ENCODE measurements at places on chromosomes 3 and 15.

DNA sequence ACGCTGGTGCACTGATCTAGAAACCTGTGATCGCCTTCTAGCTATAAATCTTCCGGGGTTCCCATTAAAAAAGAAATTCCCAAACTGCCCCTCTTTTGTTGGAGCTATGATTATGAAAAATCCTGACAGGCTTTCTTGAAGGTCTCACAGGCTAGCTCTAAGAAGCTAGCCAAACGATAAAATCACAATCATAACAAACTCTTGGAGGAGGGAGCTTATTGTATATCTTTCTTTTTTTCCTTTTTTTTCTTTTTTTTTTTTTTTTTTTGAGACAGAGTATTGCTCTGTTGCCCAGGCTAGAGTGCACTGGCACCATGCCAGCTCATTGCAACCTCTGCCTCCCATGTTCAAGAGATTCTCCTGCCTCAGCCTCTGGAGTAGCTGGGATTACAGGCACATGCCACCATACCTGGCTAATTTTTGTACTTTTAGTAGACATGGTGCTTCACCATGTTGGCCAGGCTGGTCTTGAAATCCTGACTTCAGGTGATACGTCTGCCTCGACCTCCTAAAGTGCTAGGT, 72.0 kb downstream of the MYO1E start:
- DNase-seq, result no peak

GRCh38 chr3:183296944-183297343, 43.9 kb downstream of the B3GNT5 start:
- DNase-seq, result no peak

DNA sequence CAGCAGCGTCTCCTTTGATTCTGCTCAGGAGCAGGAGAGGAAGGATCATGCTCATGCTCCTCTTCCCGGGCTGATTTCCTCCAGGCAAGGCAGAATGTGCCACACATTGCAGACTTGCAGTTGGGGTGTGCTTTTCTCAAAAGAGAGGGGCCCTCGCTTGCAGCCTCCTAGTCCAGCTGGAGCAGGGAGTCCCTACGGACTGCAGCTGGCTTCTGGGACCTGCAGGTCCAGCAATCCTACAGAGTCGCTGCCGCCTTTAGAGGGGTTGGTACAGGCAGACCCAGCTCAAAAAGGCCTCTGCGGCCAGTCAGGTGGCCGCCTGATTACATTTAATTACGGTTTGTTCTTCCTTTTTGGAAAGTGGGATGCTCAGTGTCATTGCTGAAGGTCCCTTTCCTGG, 173.9 kb downstream of the NSMCE3 start:
- no peak for DNase-seq

GRCh38 chr15:65050270-65050669, 5.1 kb downstream of the SLC51B start:
- no peak for DNase-seq

DNA sequence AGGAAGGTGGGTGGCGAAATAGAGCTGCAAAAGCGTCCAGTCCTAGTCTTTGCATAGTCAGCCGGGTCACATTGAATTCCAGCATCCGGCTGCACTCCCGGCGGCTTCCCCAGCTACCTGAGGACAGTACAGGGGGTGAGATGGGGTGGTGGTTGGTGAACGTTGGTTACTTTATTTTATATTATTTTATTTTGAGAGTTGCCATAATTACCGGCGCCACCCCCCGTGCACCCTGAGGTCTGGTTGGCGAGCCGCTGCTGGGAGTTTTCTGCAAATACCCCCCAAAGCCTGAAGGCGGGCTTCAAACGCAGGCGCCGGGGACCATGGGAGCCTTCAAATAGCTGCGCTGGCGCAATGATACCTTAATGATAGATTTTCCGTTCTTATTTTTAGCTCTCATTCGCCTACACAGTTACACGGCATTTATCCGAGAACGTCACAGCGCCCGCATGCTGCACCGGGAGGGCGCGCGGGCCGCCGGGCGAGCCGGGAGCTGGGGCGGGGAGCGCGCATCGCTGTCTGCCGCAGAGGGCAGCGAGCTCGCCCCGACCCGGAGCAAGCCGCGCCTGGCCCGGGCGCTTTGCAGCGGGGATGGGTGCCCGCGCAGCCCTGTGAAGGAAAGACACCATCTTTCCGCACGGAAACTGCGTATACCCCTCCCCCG, 756 bp upstream of the RASGRF1 start:
- DNase-seq, result no peak

DNA sequence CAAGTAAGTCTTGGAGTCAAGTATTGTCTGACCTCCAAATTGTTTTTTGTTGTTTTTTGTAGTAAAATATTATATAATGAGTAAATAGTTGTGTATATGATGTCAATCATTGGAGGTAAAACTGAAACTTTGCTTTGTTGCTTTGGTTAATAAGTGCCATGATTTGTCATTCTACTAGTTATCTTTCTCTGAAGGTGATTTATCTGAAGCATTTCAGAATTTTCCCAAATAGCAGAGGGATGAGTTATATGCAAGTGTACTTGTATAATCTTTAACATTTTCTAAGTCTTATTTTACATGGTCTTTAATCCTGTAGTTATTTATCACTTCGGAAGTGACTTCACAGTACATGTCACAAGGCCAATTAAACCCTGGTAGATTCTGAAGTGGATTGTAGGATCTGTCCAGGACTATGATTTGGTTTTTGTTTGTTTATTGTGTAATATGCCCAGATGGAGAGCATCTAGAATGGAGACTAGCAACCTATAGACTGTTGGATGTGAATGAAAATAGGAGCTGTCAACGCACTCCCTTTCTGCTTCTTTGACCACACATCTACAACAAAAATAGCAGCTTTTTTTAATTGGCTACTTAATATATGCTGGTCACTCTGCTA, 93.1 kb upstream of the SAMMSON start:
- DNase-seq, result no peak

GRCh38 chr15:64597477-64597822, 137.1 kb downstream of the ZNF609 start:
- DNase-seq, result no peak
